Head of caudate nucleus (tissue), 42 donors: ENCODE measurements at places on chromosomes 7 and 10.

DNA sequence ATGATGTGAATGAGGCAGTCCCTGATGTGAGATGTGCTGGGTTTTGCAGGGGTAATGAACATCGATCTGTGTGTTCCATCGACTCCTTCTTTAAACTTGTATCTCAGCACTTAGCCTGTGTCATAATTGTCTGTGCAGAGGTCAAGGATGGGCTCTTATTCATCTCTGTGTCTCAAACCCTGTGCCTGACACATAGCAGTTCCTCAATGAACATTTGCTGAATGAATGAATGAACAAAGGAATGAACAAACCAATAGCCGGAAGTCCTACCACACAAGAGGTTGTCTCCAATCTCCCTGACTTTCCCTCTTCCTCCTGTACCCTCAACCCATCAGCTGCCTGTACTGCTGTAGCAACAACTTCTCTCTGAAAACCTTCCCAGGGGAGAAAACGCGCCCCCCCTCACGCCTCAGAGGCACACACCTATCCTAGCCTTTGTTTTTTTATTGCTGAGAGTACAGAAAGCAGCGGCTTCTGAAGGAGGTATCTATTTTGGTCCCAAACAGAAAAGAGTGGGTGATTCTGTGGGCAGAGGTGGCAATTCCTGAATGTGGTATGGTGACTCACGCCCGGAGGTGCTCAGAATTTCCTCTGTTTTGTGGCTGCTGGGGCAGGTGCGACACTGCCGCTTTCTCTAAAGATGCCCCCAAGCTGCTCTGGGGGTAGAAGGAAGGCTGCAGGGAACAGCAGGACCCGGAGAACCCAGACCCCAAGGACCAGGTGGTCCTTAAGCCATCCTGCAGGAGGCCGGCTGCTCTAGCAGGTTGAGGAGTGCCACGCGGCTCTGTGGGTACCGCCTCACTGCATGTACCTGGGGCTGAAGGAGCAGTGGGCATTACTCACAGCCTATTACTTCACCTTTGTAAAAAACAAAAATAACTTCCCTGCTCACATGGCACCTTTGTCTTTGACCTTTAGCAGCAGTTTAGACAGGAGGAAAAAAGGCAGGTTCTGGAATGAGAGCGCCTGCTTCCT, 9.6 kb downstream of the IL2RA start:
- peak; percentile 56 for DNase-seq

DNA sequence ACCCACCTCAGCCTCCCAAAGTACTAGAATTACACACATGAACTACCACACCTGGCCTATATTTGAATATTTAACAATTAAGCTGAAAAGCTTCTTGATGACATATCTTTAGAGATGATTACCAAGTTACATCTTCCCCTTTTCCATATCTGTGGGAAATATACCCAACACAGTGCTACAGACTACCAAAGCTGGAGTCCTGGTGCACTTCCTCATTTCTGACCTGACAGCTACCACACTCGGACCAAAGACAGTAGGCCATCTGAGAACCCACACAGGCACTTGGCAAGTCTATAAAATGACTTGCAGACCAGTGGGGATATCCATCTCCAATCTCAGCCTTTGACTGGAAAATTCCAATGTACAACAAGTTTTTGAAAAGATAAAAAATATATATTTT, 270.4 kb upstream of the KLF14 start:
- no peak for DNase-seq

- no peak for DNase-seq
These were observed 60.1 kb upstream of the GPR26 start for GRCh38 chr10:123606006-123606405.

DNA sequence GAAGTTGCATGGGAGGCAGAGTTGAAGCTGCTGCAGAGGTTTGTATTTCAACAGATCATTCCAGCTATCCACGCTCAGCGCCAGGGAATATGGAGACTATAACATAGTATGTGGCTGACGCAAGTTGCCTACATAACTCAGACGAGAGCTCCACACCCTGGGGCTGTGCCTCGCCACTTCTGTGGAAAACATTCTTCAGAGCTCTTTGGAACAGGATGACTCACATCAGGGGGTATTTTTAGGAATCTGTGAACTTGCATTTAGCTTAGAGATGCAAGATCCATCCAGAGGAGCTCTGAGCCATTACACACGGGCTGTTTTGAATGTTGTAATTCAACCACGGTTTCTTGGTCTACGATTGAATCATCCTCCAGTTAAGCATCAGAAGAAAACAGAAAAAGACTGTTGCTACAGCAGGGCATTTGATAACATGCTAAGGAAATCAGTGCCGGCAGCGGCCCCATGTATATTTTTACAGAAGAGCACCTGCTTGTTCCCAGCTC, 481.5 kb upstream of the AKR1E2 start:
- DNase-seq: peak; percentile 72

GRCh38 chr7:29563590-29564495, at the start of gene PRR15:
Gene PRR15 (plus strand): TSS chr7:29563835. CDS start chr7:29566330, 2,495 bp downstream.
- peak; percentile 71 for DNase-seq

GRCh38 chr10:1171586-1171985, 115.4 kb downstream of the WDR37 start:
- no peak for DNase-seq
